Stimulated activated CD4-positive, alpha-beta T cell treated with anti-CD3 and anti-CD28 coated beads, Interleukin-12 subunit alpha, Interleukin-12 subunit beta, amount 100 ng/mL, for 4 hours (primary cell): ENCODE measurements at places on chromosomes 16 and 17.
A peak's percentile ranks its signal among the peaks of the same experiment; 100 is the strongest.

GRCh38 chr16:81838794-81839193 lies 59.7 kb downstream of the PLCG2 start:
- no peak for DNase-seq

GRCh38 chr16:10944249-10945064 lies at the start of gene CLEC16A:
Gene CLEC16A (plus strand): TSS chr16:10944564. CDS start chr16:10944718, 154 bp downstream.
- peak; percentile 93 for DNase-seq

- no peak for DNase-seq
Measured at GRCh38 chr16:82623241-82623640, 3.5 kb upstream of the CDH13 start.

GRCh38 chr16:17453364-17454038 lies 17.3 kb downstream of the XYLT1 start:
- no peak for DNase-seq

GRCh38 chr16:89898201-89898967 lies 20.3 kb upstream of the MC1R start:
- DNase-seq = no peak

DNA sequence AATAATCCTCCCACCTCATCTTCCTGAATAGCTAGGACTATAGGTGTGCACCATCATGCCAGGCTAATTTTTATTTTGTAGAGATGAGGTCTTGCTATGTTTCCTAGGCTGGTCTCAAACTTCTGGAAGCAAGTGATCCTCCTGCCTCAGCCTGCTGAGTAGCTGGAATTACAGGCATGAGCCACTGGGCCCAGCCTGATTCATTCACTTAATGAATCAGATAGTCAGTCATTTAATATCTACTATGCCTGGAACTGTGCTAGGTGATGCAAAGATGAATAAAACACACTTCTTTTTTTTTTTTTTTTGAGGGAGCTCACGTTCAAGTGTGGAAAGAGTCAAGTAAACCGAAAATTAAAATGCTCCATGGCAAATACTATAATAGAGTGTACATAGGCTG lies 39.4 kb downstream of the EFCAB13 start:
- DNase-seq = no peak
